ENCODE measurements at places on chromosomes 1 and 21.

DNA sequence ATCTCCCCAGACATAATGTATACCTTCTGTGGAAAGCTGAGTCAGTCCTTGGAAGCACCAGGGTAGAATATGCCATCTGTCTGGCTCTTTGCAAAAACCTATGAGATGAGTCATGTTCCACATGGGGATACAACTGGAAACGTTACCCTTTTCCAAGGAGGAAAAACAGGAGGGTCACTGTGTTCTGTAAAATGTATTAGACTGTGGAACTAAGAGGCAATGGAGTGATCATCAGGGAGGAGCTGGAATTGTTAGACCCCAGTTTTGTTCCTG, 16.1 kb upstream of the PSMD4 start:
- no peak for DNase-seq

GRCh38 chr1:55833529-55834091, 618.4 kb upstream of the USP24 start:
- DNase-seq: peak; percentile 34

DNA sequence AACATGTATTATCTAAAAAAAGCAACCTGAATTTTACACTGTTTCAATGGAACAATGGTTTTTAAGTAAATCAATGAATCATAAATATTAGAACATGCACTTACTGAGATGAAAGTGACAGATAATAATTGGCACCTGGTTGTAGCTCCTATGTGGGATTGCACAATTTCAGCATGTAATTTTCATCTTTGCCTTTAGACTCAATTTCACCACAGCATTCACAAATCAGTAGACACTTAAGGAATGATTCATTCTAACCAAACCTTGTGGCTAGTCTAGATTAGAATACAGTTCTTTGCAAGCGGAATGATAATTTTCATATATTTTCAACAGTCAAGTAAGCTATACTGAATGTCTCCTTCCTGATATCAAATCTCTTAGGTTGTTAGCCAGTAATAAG, 853.4 kb downstream of the KCNT2 start:
- DNase-seq: peak; percentile 13

GRCh38 chr1:34319218-34319617, 142.5 kb downstream of the C1orf94 start:
- DNase-seq: no peak

GRCh38 chr1:203025686-203026030, 633 bp upstream of the PPFIA4 start:
- no peak for DNase-seq

GRCh38 chr1:89703469-89703868, 70.5 kb downstream of the LRRC8C start:
- no peak for DNase-seq

DNA sequence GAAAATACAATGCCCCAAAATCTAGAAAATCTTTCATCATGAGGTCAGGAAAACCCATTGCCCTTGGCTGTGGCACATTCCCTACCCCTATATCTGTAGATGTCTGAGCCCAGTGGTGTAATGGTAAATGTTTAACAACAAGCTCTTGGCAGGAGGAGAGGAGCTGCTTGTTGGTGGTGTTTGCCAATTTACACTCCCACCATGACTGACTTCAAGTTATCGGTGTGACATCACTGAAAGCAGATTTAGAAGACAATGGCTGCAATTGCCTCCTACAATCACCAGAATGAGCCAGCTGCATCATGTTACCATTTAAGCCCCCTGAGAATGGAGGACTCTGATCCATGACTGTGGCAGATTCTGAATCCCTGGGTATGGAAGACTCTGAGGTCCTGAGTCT, 70.9 kb downstream of the SDC3 start:
- no peak for DNase-seq

DNA sequence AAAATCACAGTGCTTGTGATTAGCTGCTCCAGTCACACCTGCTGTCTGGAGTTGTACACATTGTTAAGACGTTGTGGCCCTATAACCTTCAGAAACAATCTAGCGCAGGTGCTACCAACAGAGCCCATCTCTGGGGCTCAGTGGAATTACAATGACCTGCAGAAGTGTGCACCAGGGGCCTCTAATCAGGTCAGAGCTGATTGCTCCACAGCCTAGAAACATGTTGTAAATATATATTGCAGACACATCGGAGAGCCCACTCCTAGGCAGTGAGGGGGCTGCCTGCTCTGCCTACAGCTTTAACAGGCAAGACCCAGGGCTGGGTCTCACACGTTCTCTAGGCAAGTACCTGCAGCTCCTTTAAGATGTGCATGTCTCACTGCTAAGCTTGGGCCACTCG, 302.0 kb downstream of the SIPA1L2 start:
- DNase-seq: no peak

DNA sequence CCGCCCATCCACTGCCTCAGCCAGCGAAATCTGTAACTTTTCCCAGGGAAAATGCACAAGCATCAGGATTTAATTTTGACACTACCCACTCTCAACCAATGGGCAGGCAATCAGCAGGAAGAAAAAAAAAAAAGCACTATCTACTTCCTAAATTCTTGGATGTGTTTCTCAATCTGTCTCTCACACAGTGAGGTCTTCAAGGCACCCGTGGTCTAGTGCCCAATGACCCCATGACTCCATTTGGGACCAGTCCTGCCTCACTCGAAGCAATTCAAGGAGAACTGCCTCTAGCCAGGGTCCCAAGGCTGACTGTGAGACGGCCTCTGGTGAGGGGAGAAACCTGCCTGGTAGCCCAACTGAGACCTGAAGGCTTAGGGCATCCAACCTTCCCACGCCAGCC, 35.9 kb downstream of the CSF1 start:
- DNase-seq: no peak

GRCh38 chr1:64864018-64864940, 102.1 kb downstream of the JAK1 start:
- DNase-seq: peak; percentile 94

DNA sequence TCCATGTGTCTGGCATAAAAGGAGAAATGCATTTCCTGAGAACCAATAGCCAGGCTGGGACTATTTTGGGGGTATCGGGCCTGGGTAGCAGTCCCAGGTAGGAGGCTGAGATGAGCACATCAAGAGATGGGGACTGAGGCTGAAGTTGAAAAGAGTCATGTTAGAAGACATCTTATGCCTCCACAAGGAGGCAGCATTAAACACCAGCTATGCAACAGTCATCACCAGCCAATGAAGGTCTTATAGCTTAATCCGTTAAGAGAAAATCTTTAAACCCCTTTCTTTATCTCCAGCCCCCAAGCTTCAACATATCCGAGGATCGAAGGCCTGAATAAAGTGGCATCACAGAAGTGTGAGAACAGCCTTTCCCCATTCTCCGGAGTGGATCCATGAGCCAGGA, 640.7 kb upstream of the PTBP2 start:
- DNase-seq: peak; percentile 18

DNA sequence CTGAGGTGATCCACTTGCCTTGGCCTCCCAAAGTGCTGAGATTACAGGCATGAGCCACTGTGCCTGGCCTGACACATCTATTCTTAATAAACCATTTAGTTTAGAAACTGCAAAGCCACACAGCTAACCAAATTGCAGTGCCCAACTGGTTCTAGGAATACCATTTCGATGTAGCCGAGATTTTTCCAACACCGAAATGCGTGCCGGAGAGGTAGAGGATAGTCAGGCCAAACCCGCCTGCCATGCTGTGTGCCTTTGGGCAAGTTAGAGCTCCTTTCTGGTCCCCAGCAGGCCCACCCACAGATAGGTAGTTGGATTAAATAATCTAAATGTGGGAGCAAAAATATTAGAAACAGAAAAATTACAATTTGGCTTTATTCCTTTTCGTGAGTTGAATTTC, 254.4 kb downstream of the FOXD2 start:
- DNase-seq: no peak

GRCh38 chr1:21930080-21930571, 7.0 kb downstream of the HSPG2 start:
- no peak for DNase-seq

GRCh38 chr21:44895859-44896258, 22.4 kb upstream of the PTTG1IP start:
- no peak for DNase-seq

DNA sequence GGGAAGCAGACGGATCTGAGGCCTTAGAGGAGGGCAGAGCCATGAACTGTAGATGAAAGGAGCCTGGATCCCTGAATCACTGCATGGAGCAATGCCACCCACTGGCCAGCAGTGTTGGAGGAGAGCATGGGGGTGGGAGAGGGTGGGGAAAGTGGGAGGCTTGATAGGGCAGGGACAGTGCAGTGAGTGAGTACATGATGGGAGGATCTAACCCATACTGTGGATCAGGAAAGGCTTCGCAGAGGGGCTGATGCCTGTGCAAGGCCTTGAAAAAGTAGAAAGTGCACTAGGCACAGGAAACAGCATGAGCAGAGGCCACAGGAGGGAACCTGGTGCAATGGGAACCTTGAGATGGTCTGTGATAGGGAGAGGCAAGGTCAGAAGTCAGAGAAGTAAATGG, 391.9 kb downstream of the PTPRU start:
- no peak for DNase-seq

DNA sequence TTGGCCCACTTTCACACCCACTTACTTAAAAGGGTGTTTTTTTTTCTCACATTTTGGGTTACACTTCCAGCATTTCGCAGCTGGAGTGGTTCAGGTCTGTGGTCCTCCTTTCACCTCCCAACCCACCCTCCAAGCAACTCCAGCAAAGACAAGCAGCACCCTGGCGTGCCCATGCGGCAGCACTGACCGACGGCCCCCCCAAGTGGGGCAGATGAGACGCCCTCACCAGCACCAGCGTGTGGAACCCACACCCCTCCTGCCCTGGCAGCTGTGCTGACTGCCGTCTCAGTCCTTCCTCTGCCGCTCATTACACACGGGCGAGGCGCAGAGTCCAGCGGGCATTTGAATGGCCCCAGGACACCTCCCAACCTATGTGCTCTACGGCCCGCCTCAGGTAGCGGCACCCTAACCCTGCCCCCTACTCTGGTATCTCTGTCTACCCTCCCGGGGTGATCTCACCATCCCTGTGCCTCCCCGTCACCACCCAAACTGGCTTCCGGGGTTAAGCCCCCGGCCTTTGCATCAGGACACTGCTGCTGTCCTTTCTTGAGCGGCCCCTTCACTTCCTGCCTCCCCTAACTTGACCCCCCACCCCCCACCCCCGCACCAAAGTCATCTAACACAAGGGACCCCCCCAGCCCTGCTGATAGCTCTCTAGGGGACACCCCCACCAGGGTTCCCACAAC, 10.9 kb downstream of the LSS start:
- no peak for DNase-seq

DNA sequence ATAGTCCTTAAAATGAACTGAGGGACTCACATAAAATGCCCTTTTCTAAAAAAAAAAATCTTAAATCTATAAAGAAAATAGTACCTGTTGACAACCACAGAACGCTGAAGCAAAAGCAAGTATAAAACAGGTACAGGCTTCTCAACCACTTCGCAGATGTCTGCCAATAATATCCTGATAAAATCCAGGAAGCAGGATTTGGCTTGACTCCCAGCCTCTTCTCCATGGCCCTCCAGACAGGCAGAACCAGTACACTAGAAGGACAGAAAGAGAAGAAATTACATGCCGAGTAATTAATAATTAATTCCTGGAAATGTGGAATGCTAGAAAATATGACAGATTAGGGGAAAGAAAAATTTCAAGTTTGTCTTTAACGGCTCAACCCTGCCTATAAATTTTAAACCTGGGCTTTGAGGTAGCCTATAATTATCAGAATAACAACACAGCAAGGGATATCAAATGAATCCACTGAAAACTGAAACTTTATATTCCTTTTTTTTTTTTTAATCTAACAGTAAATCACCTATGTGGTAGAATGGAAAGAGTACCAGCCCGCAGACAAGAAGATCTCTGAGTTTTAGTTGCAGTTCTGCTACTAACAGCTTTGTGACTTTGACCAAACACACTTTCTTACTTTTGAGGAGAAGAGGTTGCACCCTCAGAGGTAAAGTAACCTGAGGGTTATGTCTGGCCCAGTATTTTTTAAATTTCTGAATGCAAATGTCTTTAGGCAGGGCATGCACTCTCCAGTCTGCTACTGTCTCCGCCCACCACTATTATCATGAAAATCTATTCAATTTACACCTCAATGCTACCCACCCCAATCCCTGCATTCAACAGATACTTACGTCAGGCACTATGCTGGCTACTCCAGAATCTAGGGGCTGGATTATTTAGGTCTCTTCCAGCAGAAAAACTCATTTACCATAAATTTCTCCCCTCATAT, 2.7 kb downstream of the KIAA0319L start:
- DNase-seq: peak; percentile 64

- DNase-seq: peak; percentile 14
Observed at GRCh38 chr1:230594214-230594773, 48.0 kb upstream of the COG2 start.

DNA sequence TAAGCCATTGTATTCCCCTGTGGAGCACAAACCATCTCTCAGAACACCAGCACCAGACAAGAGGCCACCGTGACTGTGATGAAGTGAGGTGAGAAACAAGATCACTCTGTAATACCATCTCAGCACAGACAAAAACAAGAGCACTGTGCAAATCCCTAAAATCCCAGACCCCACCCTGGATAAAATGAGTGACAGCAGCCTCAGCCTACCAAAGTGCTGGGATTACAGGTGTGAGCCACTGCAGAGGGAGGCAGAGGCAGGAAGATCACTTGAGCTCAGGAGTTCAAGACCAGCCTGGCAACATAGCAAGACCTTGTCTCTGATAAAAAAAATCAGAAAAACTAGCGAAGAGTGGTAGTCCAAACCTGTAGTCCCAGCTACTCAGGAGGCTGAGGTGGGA, 23.4 kb downstream of the SLC30A10 start:
- no peak for DNase-seq

DNA sequence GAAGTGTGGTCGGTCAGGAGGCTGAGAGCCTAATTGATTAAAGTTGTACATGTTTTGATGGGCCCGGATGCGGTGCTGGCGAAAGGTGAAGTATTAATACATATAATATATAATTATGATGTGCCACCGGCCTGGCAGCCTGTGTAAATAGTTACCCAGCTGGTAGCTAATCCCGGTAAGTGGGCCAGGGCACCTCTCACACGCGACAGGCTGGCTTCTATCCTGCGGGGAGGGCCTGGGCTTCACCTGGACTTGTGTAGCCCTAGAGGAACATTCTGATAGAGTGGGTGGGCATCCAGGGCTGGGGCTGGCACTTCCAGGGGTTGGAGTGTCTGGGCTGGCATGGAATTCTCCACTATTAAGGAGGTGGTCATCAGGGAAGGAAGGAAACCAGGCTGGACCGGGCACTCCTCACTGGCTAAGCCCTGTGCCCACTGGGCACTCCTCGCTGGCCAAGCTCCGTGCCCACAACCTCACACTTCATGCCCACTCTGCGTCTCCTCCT, 48.3 kb downstream of the IGSF21 start:
- peak; percentile 90 for DNase-seq

DNA sequence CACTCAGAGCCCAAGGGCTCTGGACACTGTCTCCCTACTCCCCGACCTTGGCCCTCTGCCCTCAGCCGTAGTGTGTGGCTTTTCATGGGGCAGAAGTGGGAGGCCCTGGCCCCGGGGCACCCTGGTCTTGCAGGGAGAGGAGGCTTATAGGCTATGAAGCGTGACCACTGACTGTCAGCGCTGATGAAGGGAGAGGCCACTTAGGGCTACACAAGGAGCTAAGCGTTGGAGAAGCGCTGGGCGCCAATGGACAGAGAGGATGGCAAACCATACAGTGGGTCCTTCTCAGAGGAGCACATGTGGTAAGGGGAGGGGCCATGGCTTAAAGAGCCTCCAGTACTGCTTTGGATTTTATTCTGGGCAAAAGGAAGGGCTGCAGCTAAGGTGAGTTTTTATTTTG, 7.9 kb downstream of the CRABP2 start:
- DNase-seq: peak; percentile 74
